ENCODE measurements at places on chromosomes 16 and 17.

DNA sequence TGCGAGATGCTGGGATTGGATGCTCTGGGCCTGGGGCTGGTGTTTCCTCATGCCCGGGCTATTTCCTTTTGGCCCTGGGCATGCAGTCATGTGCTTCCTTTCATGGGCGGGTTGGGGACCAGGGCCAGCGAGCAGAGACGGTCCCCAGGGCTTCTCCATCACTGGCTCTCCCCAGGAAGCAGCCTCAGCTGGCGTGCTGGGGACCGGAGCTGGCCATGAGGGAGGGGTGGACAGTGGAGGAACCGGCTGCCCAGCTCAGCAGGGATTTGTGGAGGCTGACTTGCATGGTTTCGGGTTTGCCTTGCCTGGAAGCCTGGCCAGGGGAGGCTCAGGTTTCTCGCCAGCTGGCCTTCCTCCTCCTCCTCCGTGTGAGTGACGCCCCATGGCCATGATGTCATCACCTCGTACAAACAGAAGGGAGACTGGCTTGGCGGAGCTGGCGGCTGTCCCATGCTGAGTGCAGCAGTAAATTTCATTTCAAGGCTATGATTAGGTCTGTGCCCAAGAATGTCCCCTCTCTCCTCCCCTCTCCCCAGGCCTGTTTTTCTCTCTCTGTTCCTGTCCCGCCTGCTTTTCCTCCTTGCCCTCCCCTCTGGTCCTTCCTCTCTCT, 8.9 kb upstream of the TIMP2 start:
- peak; percentile 96 for DNase-seq

- no peak for DNase-seq
These were observed 16.6 kb upstream of the NOS2 start for GRCh38 chr17:27816946-27817345.

DNA sequence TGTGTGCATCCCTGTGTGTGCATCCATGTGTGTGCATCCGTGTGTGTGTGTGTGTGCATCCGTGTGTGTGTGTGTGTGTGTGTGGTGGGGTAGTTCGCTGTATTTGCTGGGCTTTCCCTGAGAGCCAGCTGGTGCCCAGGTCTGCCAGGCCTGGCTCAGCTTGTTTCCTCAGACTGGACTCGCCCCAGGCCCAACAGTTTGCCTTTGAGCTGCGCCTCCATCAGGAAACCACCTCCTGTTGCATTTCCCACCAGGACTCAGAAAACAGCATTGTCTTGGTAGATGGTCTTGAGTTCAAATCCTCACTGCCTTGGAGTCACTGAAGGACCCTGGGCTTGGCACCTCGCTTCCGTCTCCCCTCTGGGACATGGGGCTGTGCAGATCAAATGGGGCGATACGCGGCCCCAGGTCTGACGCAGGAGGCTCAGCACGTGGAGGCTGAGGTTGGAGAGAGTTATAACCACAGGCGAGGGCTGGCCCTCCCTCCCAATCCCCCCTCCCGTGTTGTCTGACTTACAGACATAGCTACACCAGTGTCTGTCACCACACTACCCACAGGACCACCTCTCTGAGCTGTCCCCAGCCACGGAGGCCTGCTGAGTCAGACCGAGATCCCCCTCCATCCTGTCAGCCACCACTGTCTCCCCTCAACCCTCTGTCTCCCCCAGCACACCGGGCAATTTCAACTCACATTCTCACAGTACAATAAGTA, 4.7 kb downstream of the ITGAE start:
- no peak for DNase-seq

- DNase-seq = no peak
These were observed 4.8 kb downstream of the PPM1D start for GRCh38 chr17:60604686-60605334.

DNA sequence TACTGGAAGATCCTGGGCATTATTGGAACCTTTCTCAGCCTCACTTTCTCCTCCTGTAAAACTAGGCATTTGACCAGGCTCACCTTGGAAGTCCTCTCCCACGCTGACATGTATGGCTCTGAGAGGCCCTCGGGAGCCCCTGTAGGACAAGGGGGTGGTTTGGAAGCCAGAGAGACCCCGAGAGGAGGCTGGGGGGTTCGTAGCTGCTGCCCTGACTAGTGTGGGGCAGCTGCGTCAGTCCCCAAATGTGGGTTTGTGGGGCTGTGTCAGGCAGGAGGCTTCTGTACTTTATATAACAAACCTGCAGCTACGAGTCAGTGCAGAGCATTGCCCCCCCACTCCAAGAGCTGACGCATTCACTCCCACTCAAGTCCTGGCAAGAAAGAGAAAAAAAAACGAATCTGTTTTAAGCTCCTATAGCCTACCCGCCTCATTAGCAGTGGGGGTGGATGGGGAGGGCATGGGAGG, 1.8 kb downstream of the CX3CL1 start:
- DNase-seq = no peak

- peak; percentile 39 for DNase-seq
These were observed 4.5 kb downstream of the ABCC3 start for GRCh38 chr17:50638966-50639713.

- no peak for DNase-seq
These were observed 11.2 kb downstream of the PAM16 start for GRCh38 chr16:4339909-4340308.

DNA sequence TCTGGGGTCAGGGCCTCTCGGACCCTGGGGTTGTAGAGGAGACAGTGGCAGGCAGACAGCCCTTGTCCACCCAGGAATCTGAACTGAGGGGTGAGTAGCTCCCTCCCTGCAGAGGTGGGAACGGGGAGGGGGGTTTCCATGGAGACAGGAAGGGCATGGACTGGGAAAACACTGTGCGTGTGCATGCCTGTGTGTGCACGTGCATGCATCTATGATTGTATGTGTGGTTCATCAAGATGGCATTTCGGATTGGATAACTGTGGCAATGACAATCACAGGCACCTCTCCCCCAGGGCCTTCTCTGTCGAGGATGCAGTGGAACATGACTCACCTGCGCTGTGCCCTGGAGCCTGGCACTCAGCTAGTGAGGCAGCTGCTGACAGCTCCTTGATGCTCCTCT, 6.1 kb upstream of the CD300C start:
- DNase-seq = no peak

GRCh38 chr17:44794851-44795413, 35.2 kb downstream of the GJC1 start:
- no peak for DNase-seq

GRCh38 chr17:4241535-4241934, 22.2 kb downstream of the ANKFY1 start:
- DNase-seq = no peak

- DNase-seq = no peak
These were observed 53.5 kb downstream of the TIMM22 start for GRCh38 chr17:1050246-1050995.

DNA sequence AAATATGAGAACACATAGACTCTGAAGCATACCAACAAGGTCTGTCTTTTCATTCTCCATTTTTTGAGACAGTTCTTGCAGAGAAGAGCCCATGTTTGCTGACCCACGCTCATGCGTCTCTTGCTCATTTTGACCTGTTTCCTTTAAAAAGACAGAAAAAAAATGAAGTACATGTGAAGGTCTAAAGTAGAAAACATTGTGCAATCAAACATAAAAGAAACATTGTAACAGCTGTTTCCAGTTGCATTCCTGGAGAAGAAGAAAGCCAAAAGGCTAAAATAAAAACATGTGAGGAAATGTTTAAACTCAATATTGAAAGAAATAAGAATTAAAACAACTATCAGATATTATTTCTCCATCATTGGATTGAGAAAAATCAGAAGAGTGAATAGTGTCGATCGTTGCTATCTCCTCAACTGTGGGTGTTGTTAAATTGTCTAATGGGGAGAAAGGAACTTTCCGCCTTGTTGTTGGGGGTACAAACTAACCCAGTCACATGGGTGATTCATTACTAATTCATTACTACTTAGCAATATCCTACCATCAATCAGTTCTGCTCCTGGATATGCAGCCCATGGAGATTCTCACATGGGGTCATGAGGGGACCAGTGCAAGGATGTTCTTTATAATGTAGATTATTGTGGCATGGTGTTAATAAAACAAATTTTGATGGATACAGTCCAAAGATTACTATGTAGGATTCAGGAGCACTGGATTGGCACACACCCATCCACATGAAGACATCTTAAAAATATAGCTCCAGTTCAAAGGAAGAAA, 9.5 kb downstream of the ABCA9 start:
- DNase-seq = peak; percentile 43

DNA sequence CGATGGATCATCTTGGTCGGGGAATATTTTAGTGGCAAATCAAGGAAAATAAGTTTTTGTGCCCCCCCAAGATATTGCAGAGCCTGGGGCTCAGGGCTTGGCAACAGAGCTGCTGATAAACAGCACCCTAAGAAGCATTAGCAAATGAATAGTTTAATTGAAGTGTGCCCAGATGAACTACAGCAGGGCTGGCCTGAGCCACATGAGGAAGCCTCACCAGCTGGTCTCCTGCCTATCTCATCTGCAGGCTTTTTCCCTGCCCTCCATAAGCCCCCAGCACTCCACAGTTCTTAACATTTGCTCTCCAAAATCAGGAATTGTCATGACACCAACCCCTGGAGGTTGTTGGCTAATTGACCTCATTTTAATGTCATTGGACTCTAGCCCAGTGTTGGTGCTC, 480.2 kb downstream of the HS3ST3B1 start:
- no peak for DNase-seq

- DNase-seq = no peak
These were observed 6.5 kb upstream of the CACNA1H start for GRCh38 chr16:1146409-1146808.

DNA sequence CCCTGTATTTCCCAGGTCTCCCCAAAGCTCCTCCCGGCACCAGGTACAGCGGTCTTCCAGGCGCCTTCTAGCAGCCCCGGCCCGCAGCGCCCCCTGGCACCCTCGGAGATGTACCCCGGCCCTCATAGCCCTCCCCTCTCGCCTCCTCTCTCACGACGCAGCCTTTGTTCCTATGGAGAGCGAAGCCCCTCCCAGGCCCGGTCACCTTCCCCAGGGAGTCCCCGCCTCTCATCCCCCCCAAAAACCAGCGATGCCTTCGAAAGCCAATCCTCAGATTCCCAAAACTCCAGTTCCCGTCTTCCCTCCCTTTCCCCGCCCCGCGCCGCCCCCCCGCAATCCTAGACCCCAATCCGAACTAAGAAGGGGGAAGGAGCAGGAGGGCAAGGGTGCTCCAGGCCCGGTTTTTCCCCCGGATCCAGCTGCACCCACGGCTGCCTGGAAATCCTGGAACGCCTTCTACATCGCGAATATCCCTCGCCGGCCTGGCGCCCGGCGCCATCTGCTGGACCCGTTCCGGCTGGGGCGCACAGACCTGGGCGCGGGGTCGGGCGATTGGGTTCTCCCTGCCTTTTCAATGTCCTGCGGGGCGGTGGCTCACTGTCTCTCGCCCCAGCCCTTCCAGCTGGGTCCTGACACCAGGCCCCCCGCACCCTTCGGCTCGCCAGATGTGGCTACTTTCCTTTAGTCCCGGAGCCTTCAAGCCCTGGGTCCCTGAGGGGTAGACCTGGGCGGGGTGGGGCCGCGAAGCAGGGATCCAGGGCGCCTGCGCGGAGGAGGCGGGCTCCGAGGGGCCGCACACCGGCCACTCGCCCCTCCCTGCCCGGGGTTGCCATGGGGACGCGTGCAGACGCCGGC, at the start of gene DNAH2:
Gene DNAH2, plus strand, starts transcription at position 844 of the 855 bp plus-strand sequence. CDS start 1,991 bp downstream, outside the sequence.
- peak; percentile 87 for DNase-seq

DNA sequence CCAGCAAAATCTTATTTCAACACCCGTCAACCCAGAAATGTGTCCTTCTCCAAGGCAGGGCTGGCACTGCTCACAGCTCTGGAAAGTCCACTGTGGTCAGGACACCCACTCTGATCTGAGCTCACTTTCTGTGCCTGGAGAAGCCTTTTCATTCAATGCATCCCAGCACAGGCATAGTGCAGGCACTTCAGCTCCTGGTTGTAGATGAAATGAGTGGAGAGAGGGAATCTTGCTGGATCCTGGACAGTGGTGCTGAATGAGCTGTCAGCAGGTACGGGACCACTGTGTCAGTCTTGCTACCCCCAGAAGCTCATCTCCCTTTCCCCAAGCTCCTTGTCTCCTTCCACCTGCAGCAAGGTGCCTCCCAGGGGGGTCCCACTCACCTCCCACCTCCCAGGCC, 86.1 kb upstream of the SALL1 start:
- no peak for DNase-seq

- no peak for DNase-seq
These were observed 43.4 kb downstream of the KCNJ12 start for GRCh38 chr17:21419299-21420239.

DNA sequence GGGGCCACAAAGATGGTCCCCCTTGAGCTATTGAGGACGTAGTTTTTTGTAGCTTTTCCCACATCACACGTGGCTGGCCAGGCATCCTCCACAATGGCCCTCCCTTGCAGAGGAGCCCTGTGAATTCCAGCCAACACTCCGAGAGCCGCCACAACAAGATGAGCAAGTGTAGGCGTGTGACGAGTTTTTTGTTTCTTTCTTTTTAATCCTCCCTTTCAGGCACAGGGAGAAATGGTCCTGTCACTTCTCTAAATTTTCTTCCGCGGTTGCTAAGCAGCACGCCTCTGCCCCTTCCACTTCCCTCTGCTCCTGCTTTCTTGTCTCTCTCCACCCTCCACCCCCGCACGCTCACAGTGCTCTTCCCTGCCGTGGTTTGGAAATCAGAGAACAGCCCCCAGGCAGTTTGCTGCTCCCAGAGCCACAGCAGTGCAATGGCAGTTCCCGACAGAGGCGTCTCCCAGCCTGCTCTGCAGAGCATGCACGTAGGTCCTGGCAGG, 68.0 kb upstream of the MRTFB start:
- no peak for DNase-seq

GRCh38 chr17:14301279-14302090, 604 bp downstream of the HS3ST3B1 start:
- DNase-seq = no peak

GRCh38 chr17:68732301-68732749, 131.2 kb upstream of the FAM20A start:
- DNase-seq = no peak

DNA sequence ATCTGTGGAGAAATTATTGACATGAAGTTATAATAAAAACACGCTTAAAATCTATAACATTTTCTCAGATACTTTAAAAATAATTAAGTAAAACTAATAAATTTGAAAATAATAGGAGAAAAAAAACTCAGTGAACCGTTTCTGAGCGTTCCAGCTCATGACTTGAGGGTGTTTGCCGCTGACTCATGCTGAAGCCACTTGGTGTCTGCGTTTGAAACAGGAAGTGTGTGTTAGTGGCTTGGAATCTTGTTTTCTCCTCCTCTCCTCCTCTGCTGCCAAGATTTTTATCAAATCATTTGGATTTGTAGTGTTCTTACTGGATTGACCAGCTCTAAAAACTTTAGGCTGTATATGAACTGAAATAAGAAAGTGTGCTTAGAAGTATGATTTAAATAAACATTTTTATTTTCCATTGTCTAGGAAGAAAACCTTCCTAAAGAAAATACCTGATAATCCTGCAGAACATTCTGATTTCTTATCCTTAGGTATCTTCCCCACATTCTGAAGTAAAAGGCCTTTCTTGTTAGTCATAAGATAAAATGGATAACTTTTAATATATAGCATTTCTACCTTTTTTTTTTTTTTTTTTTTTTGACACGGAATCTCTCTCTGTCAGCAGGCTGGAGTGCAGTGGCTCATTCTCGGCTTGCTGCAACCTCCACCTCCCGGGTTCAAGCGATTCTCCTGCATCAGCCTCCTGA, 30.8 kb downstream of the USP10 start:
- peak; percentile 60 for DNase-seq
